ENCODE measurements at places on chromosomes 12 and 14.

DNA sequence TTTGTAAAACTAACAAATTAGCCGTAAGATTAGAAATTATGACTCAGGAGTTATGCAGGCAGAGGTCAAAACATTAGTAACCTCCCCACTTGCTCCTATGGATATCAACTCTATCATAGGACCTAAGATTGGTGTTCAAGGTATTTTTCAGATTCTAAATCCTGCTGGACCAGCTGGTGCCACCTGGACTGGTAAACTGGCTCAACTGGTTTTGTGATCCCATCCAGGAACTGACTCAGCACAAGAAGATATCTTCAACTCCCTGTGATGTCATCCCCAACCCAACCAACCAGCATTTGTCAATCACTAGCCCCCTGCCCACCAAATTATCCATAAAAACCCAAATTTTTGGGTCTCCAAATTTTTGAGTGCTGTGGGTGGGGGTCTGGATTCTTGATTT is 98.1 kb upstream of the OR4E1 start:
- DNase-seq: no peak

GRCh38 chr14:76968621-76969063 is 59.9 kb downstream of the IRF2BPL start:
- no peak for DNase-seq

DNA sequence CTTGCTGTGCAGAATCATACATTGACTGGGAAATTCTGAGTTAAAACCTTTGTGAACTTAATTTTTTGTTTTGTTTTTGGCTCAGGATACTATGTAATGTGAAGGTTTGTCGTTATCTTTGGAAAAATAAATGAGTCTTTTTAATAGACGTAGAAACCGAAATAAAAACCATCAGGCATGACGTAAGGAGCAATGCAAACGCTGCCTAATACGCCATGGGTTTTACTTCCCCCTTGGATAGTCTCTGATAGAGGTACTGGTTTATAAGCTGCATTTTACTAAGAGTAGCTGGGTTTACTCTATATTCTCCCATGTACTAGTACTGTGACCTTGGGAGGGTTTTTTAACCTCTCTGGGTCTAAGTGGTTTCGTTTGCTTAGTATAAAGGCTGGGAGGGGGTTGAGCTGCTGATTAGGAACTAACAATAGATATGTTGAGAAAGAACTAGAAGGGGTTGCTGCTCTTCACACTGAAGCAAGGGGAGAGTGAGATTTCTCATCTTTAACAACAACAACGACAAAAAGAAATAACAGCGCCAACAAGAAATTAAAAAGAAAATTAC is 66.8 kb upstream of the SLCO1C1 start:
- DNase-seq: no peak

DNA sequence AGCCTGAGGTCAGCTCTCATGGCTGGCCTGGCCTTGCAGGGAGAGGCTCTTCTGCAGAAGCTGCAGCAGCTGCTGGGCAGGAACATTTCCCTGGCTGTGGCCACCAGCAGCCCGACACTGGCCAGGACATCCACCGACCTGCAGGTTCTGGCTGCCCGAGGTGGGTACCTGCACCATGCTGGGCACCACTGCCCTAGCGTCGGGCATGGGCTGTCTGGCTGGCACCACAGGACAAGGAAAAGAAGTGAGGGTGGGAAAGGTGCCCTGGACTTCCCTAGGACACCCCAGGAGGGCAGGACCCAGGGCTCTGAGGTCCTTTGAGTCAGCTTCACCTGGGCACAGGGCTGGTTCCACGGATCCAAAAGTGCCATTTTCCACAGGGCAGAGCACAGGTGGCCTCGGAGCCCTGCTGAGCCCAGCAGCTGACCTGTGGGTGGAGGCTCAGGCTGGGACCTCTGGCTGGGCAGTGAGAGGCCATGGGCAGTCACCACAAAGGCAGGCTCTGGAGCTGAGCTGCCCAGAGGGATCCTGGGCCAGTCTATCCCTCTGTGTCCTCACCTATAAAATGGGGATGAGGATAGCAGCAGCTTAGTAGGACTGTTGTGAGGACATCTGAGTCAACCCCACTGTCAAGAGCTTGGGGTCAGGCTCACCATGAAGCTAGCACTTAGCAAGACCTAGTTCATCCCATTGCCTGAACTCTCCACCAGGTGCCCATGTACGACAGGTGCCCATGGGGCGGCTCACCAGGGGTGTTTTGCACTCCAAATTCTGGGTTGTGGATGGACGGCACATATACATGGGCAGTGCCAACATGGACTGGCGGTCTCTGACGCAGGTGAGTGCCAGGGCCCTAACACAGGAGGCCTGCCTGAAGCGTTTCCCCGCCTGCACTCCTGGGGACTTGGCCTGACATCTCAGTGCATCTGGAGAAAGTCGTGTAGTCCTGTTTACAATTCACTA is 4.9 kb downstream of the PLD4 start:
- no peak for DNase-seq

DNA sequence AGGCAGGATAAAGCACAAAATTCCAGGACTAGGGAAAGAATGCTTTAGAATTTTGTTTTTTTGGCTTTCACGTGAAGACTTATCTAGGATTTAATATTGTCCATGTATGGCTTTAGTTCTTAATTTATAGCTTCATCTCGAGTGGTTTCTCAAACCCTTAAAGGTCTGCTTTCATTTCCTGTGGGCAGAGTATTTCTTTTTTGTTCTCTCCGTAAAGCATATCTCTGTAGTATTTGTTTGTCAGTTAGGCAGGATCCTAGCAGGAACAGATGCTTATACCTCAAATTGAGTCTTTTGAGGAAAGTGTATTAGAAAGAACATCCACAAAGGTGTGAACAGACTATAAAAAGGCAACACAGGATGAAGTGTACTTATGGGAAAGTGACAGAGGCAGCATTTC is 697.1 kb upstream of the SEL1L start:
- DNase-seq: no peak

DNA sequence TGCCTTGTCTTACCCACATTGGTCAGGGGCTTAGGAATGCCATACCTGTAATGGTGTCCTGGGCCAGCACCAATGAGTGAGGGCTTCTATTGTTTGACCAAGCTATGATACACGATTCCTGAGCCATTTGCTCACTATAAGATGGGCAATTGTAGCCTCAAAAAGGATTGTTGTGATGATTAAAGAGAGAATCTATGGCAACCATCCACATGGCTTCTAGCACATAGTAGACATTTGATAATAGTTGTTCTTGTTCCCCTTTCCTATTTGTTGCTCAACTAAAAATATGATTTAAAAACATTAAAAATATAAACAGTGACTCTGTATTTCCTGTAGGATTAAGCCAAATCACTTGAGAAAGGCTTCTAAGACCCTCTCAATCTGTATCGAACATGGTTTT is 366.1 kb downstream of the PCNX1 start:
- DNase-seq: no peak

GRCh38 chr12:43208627-43209026 is 343.4 kb downstream of the ADAMTS20 start:
- no peak for DNase-seq

- DNase-seq: no peak
Measured at GRCh38 chr14:21496453-21496852, 14.7 kb downstream of the METTL3 start.

DNA sequence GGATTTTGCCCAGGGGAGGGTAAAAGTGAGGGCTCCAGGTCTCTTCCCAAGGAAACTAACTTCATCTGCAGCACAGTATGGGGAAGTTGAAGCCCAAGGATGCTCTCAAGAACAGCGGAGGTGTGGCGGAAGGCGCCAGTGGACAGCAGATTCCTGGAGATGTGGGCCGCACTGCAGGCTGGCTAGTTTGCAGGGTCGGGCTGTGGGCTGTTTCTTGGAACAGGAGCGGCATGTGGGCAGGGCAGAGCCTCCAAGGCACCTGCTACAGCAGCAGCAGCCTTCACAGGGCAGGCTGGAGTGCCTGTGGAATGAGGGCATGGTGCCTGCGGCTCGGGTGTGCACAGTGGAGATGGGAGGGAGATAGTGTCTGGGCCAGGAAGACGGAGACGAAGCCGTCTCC is 100.0 kb upstream of the SFSWAP start:
- no peak for DNase-seq

DNA sequence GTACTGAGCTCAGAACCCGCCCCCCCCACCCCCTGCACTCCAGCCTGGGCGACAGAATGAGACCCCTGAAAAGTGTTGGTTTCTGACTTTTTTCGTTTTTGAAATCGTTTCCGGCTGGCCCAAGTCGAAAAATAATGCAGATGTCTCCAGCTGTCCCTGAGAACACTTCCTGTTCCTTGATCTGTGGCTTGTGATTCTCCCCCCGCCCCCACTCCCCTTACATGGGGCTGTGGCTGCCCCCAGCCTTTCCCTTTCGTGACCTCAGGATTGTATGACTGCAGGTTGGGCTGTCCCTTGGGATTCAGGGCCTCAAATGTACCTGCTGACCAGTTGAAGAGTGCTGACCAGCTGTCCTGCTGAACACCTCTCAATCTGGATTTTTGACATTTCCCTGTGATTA is 34.1 kb downstream of the NOC4L start:
- DNase-seq: no peak

DNA sequence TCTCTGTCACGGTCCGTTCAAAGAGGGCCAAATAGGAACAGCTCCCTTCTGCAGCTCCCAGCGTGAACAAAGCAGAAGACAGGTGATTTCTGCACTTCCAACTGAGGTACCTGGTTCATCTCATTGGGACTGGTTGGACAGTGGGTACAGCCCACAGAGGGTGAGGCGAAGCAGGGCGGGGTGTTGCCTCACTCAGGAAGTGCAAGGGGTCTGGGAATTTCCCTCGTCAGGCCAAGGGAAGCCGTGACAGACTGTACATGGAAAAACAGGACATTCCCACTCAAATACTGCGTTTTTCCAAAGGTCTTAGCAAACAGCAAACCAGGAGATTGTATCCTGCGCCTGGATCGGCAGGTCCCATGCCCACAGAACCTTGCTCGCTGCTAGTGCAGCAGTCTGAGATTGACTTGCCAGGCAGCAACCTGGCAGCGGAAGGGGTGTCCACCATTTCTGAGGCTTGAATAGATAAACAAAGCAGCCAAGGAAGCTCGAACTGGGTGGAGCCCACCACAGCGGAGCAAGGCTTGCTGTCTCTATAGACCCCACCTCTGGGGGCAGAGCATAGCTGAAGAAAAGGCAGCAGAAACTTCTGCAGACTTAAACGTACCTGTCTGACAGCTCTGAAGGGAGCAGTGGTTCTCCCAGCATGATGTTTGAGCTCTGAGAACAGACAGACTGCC is 22.7 kb downstream of the SLC38A1 start:
- no peak for DNase-seq

GRCh38 chr14:105847400-105847799 is 321.0 kb downstream of the TMEM121 start:
- DNase-seq: no peak

DNA sequence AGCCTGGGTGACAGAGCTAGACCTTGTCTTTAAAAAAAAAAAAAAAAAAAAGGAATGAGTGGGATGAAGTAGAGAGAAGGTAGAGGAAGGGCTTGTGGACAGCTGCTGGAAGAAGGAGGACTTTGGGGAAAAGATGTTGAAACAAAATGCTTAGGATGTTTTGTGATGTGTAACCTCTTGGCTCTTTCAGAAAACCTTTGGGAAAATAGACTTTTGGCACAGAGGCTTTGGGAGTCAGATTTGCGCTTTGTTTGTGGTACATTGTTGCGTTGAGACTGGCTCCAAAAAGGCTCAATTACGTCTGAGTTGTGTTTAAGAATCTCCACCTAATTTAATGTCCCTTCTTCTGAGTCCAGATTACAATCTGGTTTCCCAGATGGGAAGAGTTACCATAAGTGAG is 32.9 kb upstream of the SPTLC2 start:
- no peak for DNase-seq

DNA sequence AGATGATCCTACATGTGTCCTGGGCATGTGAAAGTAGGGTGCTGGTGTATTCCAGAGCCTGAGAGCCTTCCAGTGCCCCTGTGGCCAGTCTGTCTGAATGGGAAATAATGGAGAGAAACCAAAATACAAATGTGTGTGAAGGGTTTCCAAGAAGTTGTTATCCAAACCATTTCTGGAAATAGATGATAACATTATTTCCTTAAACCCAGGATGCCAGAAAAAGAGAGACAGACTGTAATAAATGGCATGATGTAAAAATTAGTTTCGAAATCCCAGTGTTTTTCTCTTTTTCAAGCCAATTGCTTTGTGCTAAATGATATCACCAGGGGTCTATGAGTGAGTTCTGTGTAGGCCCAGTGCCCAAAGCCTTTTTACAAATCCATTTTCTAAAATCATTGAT is 175.3 kb downstream of the PHLDA1 start:
- no peak for DNase-seq

- DNase-seq: no peak
Measured at GRCh38 chr14:89921346-89921745, 33.2 kb downstream of the EFCAB11 start.

DNA sequence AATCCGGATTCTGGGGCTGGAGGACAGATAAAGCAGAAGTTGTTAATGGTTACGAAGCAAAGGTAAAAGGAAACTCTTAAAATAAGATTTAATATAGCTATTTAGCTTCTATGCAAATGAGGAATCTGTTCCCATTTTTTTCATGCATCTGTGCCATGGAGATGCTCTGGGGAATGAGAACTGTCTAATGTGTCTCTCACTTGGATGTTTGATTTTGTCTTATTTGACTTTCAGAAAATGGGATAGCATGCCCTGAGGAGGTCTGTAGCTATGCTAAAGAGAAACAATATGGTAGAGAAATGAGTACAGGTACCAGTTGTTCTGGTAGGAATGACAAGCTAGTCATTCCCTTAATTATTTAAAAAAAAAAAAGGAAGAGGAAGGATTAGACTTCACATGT is 24.3 kb downstream of the C12orf76 start:
- no peak for DNase-seq

DNA sequence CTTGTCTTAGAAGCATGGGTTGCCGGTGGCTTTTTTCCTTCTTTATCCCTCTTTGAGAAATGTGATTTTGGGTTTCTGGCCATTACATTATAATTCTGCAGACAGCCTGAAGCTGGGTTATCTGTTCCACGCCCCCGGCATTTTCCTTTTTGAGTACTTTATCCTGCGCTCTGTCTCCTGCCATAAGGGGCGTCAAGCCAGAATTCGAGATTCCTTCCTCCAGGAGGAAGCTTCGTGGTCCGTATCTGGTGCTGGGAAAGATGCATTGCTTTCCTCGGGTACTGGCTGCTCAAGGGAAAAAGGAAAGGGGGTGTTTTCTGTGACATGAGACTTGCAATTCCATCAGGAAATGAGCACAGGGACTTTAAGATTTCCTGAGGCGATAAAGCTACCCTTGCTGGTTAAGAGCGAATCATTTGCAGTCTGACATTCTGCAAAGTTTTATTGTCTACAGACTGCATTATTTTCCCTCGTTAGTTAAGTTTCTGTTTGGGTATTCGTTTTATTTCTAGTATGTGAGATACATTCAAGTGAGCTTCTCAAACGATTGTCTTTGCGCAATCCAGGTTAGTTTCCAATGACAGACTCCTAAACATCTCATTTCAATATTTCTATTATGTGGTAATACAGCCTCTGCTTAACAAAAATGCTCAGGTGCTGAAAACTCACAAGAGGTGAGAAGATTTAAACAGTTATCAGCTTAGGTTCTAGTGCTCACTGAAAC is 694 bp downstream of the AKAP5 start:
- no peak for DNase-seq

GRCh38 chr12:62760779-62761178 is 174.2 kb downstream of the PPM1H start:
- no peak for DNase-seq

GRCh38 chr12:3161861-3162260 is 84.7 kb downstream of the TSPAN9 start:
- DNase-seq: no peak

All from activated T-helper 1 cell treated with Interleukin-2 at 50 U/mL for 16 hours (primary cell).